ENCODE measurements at places on chromosomes 16 and 17. TPM values are rescaled to one million over a fixed set of nuclear protein-coding genes. Genes with fewer than 3 reads are reported as not detected.

ASPA gene
- total RNA-seq = not detected

INO80E gene
- total RNA-seq = 105 TPM

KCNH4 gene
- 0.47 TPM for total RNA-seq

ACSM3 gene
- total RNA-seq = 0.91 TPM

TNFRSF17 gene
- not detected for total RNA-seq

CCL14 gene
- not detected for total RNA-seq

TEKT5 gene
- not detected for total RNA-seq

CCDC200 gene
- total RNA-seq = not detected

CDRT15 gene
- not detected for total RNA-seq

CIBAR2 gene
- not detected for total RNA-seq

PKMYT1 gene
- total RNA-seq = 5.7 TPM

KRT28 gene
- total RNA-seq = not detected

ZNF597 gene
- total RNA-seq = 4.7 TPM

C17orf75 gene
- 11.8 TPM for total RNA-seq

DNA sequence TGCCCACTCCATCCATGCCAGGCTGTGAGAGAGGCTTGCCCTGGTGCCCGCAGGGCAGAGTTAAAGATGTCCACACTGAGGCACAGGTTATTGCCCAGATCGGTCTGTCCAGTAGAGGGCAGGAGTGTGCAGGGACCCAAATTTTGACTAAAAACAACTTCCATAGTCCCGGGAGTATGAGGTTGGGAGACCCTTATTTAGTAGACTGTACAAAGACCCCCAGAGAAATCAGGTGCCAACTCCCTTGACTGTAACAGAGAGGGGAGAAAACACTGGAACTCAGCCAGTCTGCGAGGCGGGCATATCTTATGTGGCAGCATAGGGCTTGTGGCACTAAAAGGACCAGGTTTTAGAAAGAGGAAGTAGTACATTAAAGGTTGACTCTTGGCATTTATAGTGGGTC is 43.4 kb downstream of the HNF1B start:
- DNase-seq = peak; percentile 44

DNA sequence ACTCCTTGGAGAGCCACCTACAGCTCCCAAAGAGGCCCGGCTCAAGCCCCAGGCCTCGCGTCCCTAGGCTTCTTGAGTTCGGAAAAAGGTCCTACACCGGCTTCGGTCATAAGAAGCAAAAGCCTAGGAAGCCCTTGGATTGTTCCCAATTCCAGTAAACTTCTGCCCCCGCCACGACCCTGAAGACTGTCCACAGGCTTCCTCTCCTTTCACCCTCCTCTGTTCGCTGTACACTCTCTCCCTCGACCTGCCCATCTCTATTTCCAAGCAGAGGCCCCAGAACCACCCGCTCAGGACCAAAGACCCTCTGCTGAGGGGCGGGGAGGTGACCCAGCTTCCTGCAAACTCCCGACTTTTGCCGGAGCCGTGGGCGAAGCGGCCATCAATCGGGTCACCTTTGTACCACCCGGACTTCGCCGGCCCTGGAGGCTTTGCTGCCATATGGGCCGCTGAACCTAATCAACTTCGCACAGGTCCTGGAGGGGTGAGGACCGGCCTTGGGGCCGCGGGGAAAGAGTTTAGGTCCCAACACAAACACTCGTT is 2.7 kb downstream of the HOXB2 start:
- no peak for DNase-seq

- DNase-seq = no peak
These were observed 124.9 kb upstream of the CORO6 start for GRCh38 chr17:29747660-29748059.

- no peak for DNase-seq
These were observed 6.9 kb downstream of the HNF1B start for GRCh38 chr17:37737971-37738370.

- DNase-seq = peak; percentile 13
These were observed 104.7 kb downstream of the MRM1 start for GRCh38 chr17:36705874-36706731.

DNA sequence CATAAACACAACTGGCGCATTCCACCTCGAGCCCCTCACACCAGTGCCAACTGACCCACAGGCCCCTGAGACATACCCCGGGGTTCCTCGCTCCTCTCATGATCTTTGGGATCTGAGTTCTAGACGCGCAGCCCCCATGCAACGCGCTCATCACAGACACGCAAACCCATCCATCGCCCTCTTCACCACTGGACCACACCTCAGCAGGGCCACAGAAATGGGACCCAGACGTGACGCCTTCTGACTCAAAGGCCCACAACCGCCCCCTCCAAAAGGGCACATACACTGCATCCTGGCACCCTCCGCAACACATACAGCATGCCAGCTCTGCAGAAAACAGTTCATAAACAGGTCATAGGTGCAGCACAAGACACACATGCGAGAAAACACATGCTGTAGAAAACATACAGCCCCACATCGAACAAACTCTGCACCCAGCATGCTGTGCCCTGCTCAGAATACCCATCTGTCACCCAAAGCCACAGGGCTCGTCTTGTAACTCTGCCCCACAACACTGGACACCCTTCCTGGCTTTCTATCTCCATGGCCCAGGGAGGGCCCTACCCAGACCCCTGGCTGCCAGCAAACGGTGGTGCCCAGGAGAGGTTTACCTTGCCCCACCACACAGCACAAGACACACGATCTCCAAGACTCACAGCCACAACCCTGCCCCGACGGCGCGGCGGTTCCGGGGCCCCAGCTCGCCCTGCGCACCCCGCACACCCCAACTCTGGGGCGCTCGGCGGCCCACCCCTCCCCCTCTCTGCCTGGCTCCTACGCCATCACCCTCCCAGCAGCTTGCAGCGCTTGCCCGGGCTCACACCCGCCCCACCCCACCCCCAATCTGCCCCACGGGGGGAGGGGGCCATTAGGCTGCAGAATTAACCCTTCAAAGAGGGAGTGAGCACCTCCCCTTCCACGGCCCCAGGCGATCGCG is 887 bp downstream of the ZBTB4 start:
- peak; percentile 76 for DNase-seq

GRCh38 chr16:2086812-2087747 is 39.3 kb downstream of the TSC2 start:
- DNase-seq = no peak

- DNase-seq = no peak
These were observed 121.5 kb downstream of the KATNIP start for GRCh38 chr16:27671410-27671809.

- DNase-seq = no peak
These were observed 124.9 kb downstream of the MRTFB start for GRCh38 chr16:14196011-14196410.

- DNase-seq = no peak
These were observed 176.9 kb upstream of the FAM20A start for GRCh38 chr17:68777856-68778694.

DNA sequence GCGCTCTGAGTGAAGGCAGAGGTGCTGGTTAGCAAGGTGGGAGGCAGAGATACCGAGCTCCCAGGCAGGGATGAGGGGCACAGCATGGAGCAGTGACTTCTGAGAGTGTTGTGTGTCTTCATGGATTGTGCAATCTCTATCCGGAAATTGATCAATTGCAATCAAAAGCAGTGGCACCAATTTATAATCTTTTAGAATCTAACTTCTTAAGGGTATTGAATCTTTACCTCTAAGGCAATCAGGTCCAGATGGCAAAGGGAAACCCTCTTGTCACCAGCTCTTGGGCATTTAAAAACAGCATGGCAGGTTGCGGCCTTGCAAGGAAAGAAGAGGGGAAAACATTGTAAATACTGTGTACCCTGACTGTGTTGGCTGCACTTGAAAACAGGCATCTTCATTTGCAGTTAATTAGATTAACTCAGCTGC is 58.0 kb upstream of the MRTFB start:
- no peak for DNase-seq

DNA sequence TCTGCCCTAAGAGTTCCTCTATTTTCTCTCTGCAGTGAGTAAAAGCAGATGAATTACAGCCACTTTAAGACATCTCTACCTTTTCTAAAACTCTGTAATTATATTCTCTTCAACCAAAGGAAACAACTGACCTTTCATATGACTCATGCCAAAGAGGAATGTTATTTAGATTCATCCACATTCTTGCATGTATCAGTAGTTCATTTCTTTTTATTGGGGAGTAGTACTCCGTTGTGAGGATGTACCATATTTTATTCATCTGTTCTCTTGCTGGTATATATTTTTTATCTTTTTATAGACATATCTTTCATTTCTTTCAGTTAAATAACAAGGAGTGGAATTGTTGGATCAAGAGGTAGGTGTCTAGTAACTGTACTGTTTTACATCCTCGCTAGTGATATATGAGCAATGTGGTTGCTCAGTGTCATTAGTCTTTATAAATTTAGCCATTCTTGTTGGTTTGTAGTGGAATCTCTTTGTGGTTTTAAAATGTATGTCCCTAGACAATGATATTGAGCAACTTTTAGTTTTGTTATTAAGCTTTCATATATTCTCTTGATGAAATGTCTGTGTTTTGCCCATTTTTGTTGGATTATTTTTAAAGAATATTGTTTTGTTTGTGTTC is 7.8 kb upstream of the MYH8 start:
- no peak for DNase-seq

- DNase-seq = peak; percentile 67
These were observed 94.0 kb downstream of the SKAP1 start for GRCh38 chr17:48335858-48336500.

DNA sequence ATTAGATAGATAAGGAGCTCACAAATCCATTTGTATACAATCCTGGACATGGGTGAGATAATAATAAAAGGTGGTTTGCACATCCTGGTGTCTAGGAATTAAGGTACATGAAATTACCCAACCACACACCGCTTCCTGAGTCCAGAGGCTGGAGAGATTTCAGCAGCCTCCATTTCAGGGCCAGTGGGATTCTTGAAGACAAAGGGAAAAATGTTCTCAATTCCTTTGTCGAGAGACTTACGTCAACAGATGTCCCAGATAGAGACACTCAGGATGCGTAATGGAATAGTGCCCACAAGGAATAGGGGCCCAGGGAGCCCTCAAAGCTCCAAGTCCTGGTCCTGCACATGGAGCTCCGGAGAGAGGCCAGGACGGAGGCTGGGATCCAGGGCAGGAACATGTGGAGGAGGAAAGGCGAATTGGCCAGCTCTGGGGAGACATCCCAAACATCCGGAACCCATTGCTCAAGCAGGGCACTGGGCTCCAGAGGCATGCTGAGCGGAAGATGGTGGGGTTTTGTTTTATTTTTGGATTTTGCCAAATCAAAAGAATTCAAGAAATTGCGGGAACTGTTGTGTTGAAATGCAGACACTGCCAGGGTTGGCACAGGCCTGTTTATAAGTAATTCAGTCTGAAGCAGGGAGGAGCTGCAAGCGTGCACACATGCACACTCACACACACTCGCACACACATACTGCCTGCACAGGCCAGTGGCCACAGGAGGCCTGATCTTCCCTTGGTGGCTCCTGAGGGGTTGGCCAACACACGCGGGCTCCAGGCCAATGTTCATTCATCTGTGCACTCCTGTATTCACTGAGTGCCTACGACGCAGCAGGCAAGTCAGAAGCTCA is 97.2 kb downstream of the NOG start:
- DNase-seq = no peak

DNA sequence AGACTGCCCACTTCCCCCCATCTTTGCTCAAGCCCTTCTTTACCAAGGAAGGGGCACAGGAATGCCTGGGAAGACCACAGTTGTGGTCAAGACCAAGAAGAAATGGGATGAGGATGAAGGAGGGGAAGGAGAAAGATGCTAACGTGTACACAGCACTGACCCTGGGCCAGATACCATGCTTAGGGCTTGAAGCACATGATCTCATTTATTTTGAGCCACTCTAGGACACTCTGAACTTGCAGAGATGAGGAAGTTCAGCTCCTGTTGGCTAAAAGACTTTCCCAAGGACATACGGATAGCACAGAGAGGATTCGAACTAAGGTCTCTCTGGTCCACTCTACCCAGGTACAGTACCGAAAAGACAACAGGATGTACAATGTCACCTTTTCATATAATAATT is 42.6 kb downstream of the PIK3R5 start:
- DNase-seq = no peak

DNA sequence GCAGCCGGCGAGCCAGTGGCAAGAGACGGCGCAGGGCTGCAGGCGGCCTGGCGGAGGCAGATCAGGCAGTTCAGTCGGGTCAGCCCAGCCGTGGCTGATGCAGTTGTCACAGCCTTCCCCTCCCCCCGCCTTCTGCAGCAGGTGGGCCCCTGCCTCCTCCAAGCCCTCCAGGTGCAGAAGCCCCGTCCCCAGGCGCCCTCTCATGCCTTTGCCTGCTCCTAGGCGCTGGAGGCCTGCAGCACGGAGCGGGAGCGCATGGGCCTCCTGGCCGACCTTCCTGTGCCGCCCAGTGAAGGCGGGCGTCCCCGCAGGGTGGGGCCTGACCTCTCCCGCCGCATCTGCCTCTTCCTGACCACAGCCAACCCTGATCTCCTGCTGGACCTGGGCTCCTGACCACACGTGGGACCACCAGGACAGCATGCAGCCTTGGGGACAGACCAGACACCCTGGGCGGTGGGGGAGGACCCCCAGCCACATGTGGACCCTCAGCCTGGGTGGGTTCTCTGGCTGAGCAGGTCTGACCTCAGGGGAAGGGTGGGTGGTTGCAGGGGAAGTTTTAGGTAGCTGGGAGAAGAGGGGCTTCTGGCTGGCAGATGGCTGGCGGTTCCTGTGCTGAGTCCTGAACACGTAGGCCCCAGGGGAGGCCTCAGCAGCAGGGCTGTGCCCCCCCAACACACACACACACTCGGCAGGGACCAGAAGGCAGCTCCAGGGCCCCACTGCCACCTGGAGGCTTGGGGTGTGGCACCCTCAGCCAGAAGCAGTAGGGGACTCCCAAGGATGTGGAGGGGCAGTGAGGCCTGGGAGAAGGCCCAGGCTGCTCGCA is 3.1 kb upstream of the MRPS34 start:
- no peak for DNase-seq

- no peak for DNase-seq
These were observed 20.3 kb downstream of the SPNS3 start for GRCh38 chr17:4453812-4454591.

- no peak for DNase-seq
These were observed 17.0 kb downstream of the BEAN1 start for GRCh38 chr16:66444049-66444481.

Measured in CD4-positive, CD25-positive, alpha-beta regulatory T cell (primary cell).